NCI-H226 (cell line): ENCODE measurements at places on chromosomes 7 and 10.

DNA sequence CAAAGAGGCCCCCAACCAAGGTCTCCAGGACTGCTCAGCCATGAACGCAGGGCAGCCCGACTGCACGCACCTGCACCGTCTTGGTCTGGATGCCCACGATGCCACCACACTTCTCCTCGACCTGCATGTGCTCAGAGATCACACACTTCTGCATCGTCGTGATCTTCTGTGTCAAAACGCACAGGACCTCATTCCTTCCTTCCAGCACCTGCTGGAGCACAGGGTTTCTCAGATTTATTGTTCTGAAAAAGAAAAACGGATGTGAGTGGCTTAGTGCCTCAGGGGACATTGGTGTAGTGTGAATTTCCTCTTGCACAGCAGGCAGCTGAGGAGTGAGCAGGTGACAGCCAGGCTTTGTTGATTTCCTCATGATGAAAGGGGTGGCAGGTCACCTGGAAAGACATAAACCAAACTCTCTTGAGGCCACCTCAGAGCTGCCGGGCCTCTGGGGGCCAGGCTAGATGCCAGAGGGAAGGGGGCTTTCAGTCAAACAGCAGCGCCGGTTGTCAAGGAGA, 38.2 kb downstream of the GSDME start:
- no peak for DNase-seq

- DNase-seq: no peak
These were observed at the start of gene ADAM8 for GRCh38 chr10:133276435-133277201. ADAM8 (minus strand) TSS chr10:133276868; CDS start chr10:133276817, 51 bp downstream.

DNA sequence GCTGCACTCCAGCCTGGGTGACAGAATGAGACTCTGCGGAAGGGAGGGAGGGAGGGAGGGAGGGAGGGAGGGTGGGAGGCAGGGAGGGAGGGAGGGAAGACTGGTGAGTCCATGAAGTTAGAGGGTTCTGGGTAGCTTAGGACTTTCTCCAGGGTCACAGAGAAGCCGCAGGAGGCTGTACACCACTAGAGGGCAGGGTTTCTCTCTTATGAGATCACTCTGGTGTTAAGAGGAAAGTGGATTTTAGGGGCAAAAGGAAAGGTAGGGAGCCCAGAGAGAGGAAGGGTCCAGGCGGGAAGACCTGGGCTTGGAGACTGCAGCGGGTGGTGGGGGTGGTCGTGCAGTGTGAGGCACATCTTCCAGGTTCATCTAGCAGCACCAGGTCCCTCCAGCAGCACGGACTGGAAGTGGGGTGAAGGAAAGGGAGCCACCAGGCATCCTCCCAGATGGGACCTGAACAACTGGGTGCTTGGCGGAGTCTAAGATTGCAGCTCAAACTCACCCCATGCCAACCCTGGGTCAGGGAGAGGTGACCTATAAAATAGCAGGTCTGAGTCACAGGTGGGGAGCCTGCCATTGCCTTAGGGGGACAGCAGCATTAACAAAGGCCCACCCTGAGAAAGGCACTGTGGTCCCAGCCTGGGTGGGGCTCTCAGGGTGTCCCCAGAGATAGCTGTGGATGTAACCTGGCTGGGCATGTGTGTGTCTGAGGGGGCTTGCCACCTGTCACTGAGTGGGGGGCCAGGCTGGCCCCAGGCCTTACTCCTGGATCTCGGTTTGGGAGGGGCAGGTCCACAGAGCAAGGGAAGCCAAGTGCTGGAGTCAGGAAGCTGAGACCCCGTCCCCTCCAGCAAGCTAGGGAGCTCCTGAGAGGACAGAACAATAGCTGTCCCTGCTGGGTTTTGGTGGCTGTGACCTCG, 48.5 kb upstream of the SLC29A3 start:
- DNase-seq: peak; percentile 73

- DNase-seq: peak; percentile 27
These were observed 138.9 kb upstream of the FERD3L start for GRCh38 chr7:19284136-19284535.

GRCh38 chr10:119969609-119970008, 77.1 kb downstream of the SEC23IP start:
- no peak for DNase-seq
